Activated CD4-positive, alpha-beta memory T cell treated with anti-CD3 and anti-CD28 coated beads for 36 hours (primary cell): ENCODE measurements at places on chromosomes 16 and 17. TPM values are rescaled to one million over a fixed set of nuclear protein-coding genes. Genes with fewer than 3 reads are reported as not detected.

GRCh38 chr17:27380551-27380950 is 75.7 kb upstream of the KSR1 start:
- peaks cover 1% of the 10 kb centered on the region for H3K36me3 ChIP-seq
- peaks cover 14% of the 10 kb centered on the region for H3K27me3 ChIP-seq
- H3K27ac ChIP-seq = no peak overlapping the region

- no peaks in the 10 kb centered on the region for H3K4me1 ChIP-seq
- no peaks in the 10 kb centered on the region for H3K36me3 ChIP-seq
- peaks cover 16% of the 10 kb centered on the region for H3K27me3 ChIP-seq
- DNase-seq = no peak
- H3K27ac ChIP-seq = no peak overlapping the region
Observed at GRCh38 chr16:27080895-27081294, 14.2 kb downstream of the C16orf82 start.

GRCh38 chr17:488993-489757 is 136.6 kb upstream of the RPH3AL start:
- DNase-seq = peak; percentile 62
- peaks cover 7% of the 10 kb centered on the region for H3K4me1 ChIP-seq
- no peaks in the 10 kb centered on the region for H3K36me3 ChIP-seq
- H3K27ac ChIP-seq = peak overlapping the region; percentile 89
- H3K4me3 ChIP-seq = peak overlapping the region; percentile 90
- H3K27me3 ChIP-seq = peaks cover 5% of the 10 kb centered on the region

GRCh38 chr17:77371117-77371887 is 230.5 kb downstream of the SEC14L1 start:
- DNase-seq = no peak
- H3K27ac ChIP-seq = no peak overlapping the region
- H3K4me3 ChIP-seq = no peak overlapping the region
- H3K4me1 ChIP-seq = peaks cover 57% of the 10 kb centered on the region

DNA sequence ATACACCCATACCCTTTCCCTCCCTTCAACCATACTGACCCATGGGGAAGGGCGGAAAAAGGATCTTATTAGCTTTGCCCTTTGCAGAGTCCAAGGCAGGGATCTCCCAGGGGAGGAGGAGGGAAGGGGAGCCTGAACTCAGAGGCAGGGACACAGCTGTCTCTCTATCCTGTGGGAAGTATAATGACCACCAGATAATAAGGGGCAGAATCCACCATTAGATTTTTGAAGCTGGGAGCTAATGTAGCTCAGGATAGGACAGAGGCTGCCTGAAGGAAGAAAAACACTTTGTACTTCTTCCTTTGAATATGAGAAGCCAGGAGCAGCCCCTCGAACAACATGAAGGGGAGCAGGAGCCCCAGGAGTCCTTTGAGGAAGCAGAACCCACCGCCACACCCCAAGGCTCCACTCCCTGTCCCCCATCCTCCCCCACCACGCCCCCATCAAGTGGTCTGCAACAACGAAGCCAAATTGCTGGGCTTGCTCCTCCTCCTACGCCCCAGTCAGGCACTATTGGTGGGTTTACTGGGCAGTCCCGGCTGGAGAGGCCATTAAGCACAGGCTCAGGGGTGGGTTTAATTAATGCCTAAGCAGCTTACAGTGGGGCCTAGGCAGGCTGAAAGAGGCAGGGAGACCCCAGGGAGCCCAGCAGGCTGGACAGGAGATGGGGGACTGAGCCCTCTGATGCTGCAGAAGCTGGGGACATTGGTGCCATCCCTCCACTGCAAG is 5.3 kb downstream of the MPP2 start:
- no peaks in the 10 kb centered on the region for H3K36me3 ChIP-seq
- no peak overlapping the region for H3K27ac ChIP-seq
- H3K4me3 ChIP-seq = no peak overlapping the region
- no peak for DNase-seq
- H3K27me3 ChIP-seq = peaks cover 13% of the 10 kb centered on the region

DNA sequence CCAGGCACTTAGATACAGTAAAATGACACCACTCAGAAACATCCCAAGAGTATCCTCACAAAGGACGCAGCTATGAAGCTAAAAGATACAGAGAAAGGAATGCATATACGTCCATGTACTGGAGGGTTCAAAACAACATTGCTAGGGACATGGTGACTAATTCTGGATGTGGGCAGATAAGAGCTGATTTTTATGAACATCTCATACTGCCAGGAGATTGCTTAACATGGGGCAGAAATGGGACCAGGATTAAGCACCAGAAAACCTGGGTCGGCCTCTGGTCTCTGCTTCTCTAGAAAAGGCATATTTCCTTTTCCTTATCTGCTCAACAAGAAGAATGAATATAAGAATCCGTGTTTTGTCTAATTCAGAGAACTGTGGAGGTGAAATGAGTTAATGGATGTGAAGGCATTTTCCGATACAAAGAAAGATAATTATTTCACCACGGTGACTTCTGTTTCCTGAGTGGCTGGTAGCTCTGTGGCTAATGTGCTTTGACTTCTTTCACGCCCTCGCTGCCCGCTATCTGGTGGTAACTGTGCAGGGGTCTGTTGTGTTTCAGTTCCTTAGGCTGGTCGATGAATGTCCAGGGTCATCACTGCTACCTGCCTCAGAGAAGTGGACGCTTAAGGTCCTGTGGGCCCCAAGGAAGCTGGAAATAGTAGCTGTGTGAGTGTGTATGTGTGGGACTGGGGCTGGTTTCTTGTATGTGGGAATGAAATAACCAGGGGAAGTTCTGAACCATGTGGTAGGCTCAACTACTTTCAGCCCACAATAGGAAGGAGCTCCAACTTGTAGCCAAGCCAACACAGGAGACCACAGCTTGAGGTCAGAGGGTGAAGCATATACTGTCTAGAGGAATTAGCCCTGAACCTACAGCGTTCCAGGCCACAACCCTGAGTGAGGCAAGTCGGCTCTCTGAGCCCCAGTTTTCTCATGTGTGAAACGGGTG is 15.8 kb upstream of the CCL5 start:
- DNase-seq = peak; percentile 65
- peak overlapping the region; percentile 38 for H3K4me3 ChIP-seq
- H3K27ac ChIP-seq = peak overlapping the region; percentile 92
- no peaks in the 10 kb centered on the region for H3K27me3 ChIP-seq
- H3K36me3 ChIP-seq = no peaks in the 10 kb centered on the region

GRCh38 chr16:15502041-15502725 is 67.8 kb downstream of the BMERB1 start:
- H3K4me1 ChIP-seq = peaks cover 4% of the 10 kb centered on the region
- H3K27ac ChIP-seq = no peak overlapping the region
- peaks cover 12% of the 10 kb centered on the region for H3K27me3 ChIP-seq

- no peak for DNase-seq
- H3K27ac ChIP-seq = no peak overlapping the region
- no peak overlapping the region for H3K4me3 ChIP-seq
Observed at GRCh38 chr17:72614476-72614870, 478.0 kb downstream of the SLC39A11 start.

- no peak overlapping the region for H3K4me3 ChIP-seq
- DNase-seq = no peak
- peaks cover 10% of the 10 kb centered on the region for H3K27me3 ChIP-seq
- peaks cover 22% of the 10 kb centered on the region for H3K4me1 ChIP-seq
- H3K27ac ChIP-seq = no peak overlapping the region
Observed at GRCh38 chr16:48121276-48121675, 34.5 kb downstream of the ABCC12 start.

- no peak overlapping the region for H3K27ac ChIP-seq
- peaks cover 3% of the 10 kb centered on the region for H3K4me1 ChIP-seq
- no peaks in the 10 kb centered on the region for H3K36me3 ChIP-seq
- H3K4me3 ChIP-seq = no peak overlapping the region
- no peak for DNase-seq
Observed at GRCh38 chr17:81310949-81311550, 15.9 kb upstream of the SLC38A10 start.

SAMD14 gene
- total RNA-seq = 3.7 TPM

ZNF747 gene
- 7.2 TPM for total RNA-seq

USP22 gene
- total RNA-seq = 120 TPM

KRTAP4-3 gene
- not detected for total RNA-seq

IL17C gene
- 0.22 TPM for total RNA-seq

CCL1 gene
- 0.44 TPM for total RNA-seq

APPBP2 gene
- total RNA-seq = 25.7 TPM

NTN1 gene
- 0.31 TPM for total RNA-seq
